ENCODE measurements at places on chromosomes 1 and 21.
A peak's percentile ranks its signal among the peaks of the same experiment; 100 is the strongest.

DNA sequence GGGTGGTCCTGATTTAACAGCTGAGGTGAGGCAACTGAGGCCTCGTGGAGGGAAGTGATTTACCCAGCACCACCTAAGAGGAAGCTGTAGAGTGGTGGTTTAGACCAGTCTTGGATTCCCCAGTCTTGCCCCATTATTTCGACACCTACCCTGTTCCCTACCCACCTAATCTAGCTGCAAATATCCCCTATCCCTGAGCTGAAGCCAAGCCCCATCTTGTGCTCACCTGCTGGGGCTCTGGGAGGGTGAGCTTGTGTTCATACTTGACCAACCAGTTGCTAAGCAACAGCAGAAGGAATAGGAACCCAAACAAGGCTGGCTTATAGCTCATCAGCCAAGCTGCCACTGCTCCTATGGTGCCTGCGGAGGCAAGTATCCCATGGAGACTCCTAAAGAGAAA lies 2.0 kb downstream of the TEX46 start:
- no peak for DNase-seq

DNA sequence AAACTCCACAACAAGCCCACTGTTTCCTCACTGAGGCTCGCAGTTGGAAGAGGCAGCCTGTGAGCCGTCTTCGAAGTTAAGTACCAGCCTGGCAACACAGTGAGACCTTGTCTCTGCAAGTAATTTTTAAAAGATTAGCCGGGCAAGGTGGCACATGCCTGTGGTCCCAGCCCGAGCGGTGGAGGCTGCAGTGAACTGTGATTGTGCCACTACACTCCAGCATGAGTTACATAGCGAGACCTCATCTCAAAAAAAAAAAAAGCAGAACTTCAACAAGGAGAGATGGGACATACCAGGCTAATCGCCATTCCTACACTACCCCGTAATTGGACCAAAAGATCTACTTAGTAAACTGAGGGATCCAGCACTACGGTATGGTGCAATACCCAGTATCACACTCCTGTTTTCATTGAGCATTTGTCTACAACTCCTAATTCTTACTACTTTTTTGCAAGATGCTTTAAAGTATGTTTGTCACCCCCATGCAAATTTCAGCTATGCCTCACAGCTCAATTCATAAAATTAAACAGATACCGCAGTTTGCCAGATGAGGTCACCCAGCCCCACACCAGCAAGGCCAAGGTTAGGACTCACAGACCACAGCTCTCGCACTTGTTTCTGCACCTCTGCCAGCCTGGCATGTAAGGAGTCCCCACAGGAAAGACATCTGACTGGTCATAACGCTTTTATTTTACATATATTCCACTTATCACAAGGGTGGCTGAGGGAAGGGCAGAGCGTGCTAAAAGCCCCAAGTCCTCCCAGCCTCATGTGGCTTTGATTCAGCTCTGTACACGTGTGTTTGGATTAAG lies 21.0 kb downstream of the SDE2 start:
- no peak for DNase-seq

- DNase-seq = no peak
Measured at GRCh38 chr1:183936009-183936408, 101.5 kb downstream of the COLGALT2 start.

DNA sequence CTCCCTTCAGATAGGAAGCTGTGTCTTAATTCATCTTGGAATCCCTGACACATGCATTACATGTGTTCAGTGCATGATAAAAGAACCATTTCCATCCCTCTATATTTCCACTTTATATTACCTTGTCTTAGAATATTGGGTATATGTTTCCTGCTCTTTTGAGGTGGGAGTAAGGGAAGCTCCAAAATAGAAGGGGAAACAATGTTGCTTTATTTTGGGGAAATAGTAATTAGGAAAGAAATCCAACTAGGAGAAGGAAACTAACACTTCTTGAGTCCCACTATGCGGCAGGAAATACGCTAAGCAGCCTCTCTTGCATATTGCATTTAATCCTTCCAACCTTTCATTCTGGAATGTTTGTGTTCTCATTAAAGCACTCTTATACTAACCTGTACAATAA lies 89.4 kb upstream of the VAV3 start:
- DNase-seq = no peak

DNA sequence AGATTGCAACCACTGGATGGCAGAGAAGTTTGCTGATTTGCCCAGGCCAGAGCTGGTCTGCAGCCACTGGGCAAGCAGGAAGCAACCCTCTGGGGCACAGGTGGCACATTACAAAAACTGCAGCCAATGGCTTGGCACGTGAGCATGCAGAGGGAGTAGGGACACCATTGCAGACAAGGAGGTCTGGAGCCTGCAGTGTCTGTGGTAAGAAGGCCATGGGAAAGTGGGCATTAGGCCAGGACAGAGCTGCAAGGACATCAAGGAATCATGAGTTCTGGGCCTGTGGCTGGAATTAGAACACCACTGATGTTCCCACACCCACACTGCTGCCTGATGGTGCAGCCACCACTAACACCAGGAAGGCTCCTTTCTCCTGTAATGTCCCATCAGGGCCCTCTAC lies 113.0 kb downstream of the TSEN15 start:
- DNase-seq = peak; percentile 42

GRCh38 chr1:96387785-96388184 lies 333.8 kb upstream of the PTBP2 start:
- no peak for DNase-seq

- no peak for DNase-seq
Measured at GRCh38 chr1:94817712-94818111, 2.4 kb upstream of the SLC44A3 start.

- DNase-seq = no peak
Measured at GRCh38 chr1:170555370-170555769, 23.4 kb downstream of the GORAB start.

GRCh38 chr1:199319341-199319740 lies 680.5 kb downstream of the PTPRC start:
- no peak for DNase-seq
